ENCODE measurements at places on chromosomes 3 and 15.

DNA sequence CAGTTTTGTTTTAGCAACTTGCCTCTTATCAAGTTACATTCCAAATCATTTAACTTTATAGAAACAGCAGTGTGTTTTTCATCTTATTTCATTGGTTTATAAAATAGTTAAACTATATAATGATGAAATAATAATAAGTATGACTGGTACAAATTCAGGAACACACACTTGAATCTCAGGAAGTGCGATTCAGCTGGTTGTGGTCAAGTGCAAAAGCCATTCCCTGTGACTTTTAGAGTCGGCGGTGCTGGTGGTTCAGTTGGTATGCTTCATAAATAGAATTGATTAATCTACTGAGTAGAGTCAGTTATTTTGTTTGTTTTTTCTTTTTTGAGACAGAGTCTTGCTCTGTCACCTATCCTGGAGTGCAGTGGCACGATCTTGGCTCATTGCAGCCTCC lies 22.7 kb downstream of the SACM1L start:
- DNase-seq, result no peak

DNA sequence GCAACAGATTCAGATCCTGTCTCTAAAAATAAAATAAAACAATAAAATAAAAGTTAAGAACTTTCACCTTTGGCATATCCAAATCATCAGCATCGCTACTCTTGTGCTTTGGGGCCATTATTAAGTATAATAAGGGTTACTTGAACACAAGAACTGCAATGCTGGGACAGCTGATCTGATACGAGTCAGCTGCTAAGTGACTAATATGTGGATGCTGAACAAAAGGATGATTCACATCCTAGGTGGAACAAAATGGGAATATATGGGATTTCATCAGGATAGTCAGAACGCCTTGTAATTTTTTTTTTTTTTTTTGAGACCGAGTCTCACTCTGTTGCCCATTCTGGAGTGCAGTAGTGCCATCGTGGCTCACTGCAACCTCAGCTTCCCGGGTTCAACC lies 29.7 kb downstream of the BUB1B start:
- DNase-seq, result no peak

DNA sequence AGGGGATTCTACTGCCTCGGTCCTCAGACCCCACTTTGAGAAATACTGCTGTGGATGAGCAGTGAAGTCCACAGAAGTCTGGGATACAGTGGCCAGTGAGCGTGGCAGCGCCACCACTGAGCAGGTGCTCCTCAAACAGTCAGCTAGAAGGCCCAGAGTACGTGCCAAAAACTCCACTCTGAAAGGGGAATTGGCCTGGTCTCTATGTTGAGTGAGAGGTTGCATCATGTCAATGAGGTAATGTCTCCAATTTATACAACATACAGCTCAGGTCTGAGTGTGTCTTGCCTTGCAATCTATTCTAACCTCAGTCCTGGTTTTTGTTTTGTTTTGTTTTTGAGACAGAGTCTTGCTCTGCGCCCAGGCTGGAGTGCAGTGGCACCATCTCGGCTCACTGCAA lies 53.3 kb upstream of the ETV5 start:
- no peak for DNase-seq

DNA sequence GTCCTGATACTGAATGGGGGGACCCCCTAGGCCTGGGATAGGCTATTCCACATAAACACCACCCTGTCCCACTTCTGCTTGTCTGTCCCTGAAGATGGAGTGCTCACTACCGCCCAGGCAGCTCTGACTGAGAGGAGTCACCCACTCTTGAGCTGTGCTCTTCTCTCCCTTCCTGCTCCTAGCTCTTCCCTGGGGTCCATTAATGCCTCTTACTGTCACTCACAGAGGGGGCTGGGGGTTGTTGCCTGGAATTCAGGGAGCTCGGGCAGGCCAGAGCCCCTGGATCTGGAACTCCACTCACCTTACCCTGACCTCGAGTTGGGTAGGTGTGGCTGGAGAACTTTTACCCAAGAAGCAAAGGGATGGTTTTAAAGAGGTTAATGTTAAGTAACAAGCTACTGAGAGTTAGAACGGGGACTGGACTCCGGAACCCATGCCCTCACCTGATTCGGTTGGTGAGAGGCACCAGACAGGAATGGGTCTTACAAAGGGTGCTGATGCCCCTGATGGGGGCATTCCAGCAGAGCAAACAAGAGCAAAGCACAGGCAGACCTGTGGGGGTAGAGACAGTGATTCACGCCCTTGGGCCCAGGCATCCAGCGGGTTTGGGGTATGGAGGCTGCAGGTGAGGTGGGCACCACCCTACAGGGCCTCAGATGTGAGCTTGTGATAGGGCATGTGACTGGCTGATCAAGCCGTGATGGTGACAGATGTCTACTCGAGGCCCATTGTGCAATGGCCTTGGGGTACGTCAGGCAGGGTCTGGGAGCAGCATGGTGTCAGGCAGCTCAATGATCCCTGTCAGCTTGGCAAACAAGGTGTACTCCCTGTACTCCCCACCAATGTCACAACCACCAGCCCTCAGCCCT lies 5.4 kb downstream of the NBEAL2 start:
- no peak for DNase-seq

GRCh38 chr3:67067251-67067650 lies 69.1 kb downstream of the KBTBD8 start:
- DNase-seq, result no peak

- DNase-seq, result no peak
Measured at GRCh38 chr3:72441284-72441994, 406.8 kb downstream of the SHQ1 start.

GRCh38 chr3:101725194-101725889 lies 928 bp downstream of the CEP97 start:
- DNase-seq, result no peak

DNA sequence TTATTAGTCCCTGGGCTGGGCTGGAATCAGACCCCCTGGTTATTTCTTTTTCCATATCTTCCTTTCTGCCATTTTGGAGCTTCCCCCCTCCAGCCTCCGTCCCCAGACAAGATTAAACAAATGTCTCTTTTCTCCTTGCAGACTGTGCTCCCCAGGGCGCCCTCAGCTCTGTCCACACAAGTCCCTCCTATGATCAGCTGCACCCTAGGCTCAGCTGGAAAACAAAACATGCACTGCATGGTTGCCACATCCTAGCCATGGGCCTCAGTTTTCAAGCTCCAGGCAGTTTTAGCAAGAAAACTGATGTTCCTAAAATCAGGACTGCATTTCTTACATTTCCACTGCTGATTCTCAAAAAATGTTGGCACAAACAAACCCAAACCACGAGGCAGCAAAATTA lies 23.5 kb upstream of the RFTN1 start:
- no peak for DNase-seq

- no peak for DNase-seq
Measured at GRCh38 chr3:133294253-133294652, 105.6 kb upstream of the BFSP2 start.

GRCh38 chr3:156643729-156644389 lies 30.5 kb upstream of the TIPARP start:
- DNase-seq, result no peak

DNA sequence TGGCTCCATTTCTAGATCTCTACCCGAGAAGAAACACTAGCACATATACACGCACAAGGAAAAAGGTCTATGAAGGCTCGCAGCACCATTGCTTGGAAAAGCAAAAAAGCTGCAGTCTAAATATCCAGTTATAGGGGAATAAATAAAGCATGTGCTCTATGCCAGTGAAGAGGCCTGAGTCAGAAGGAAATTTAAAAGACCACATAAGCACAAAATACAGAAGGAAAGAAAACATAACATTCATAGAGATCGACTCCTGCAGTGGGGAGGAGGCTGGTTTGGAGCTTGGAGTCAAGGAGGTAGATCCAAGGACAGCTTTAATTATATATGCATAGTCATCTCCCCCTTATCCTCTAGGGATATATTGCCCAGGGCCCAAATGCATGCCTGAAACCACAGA lies 114.4 kb downstream of the PDZRN3 start:
- DNase-seq, result no peak

DNA sequence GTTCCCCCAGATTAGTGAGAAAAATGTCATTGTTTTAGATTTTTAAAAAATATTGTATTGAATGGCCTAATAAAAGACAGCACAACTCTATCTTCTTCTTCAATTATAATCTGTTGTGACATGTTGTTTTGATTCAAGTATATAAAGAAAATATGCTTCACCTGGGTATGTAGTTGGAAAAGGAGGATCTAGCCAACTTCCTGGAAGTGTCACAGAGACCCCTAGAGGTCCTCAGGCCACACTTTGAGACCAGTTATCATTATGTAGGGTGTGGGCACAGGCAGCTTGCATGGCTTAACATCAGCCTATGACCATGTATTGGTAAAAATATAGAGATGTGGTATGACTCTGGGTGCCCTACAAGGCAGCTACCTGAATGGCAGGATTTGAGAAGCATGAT lies 14.7 kb upstream of the RYR3 start:
- DNase-seq, result no peak

- DNase-seq, result no peak
Measured at GRCh38 chr3:152595975-152596821, 238.7 kb upstream of the P2RY1 start.

GRCh38 chr3:80733522-80734176 lies 965.9 kb upstream of the ROBO1 start:
- no peak for DNase-seq

DNA sequence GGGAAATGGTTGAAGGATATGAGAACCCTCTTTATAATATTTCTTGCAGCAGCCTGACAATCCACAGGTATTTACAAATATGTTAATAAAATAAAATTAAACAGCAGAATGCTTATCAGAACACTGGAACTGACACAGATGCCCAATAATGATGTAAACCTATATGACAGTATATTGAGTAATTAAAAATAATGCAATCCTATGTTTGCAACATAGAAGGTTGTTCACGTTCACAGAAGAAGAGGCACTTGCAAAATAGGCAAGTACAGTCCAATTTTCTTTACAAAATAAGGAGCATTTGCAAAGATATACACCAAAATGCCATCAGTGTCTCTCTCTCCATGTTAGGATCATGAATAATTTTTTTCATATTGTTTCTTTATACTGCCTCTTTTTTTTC lies 397.0 kb upstream of the WNT5A start:
- no peak for DNase-seq

GRCh38 chr3:129662191-129662608 lies 55.7 kb upstream of the PLXND1 start:
- no peak for DNase-seq

GRCh38 chr15:61480295-61480694 lies 251.2 kb upstream of the RORA start:
- DNase-seq, result no peak

GRCh38 chr15:42353061-42353460 lies 6.2 kb upstream of the CAPN3 start:
- no peak for DNase-seq

GRCh38 chr3:135458541-135459322 lies 506.8 kb upstream of the PPP2R3A start:
- no peak for DNase-seq

DNA sequence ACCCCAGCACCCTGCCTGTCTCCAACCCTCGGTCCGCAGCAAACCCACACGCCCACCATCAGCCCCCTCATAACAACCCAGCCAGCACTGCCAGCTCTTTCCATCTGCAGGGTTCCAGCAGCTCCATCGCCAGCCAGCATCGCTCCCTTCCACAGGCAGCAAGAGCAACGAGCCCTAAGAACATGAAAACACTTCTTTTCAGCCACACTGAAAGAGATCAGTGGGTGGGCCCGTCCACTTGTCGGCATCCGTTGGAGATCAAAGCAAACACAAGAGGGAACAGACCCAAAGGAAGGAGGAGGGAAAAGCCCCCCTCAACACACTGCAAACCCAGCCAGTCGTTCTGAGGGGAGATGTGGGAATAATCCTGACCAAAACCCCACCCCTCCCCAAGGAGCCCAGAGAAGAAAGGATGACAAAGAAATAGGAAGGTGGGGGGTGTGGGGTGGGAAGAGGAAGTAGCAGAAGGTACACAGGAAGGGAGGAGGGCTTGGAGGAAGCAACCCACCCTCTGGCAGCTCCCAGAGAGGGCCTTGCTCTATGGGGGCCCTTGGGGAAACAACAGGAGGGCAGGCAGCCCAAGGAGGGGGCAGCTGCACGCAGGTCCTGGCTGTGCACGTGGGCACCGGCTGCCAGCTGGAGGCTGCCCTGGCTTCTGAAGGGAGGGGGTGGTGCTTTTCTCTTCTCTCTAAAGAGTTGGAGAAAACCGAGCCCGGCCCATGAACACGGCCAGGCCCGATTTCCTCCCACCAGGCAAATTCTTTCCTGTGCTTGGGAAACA lies 473.6 kb upstream of the PROK2 start:
- no peak for DNase-seq

DNA sequence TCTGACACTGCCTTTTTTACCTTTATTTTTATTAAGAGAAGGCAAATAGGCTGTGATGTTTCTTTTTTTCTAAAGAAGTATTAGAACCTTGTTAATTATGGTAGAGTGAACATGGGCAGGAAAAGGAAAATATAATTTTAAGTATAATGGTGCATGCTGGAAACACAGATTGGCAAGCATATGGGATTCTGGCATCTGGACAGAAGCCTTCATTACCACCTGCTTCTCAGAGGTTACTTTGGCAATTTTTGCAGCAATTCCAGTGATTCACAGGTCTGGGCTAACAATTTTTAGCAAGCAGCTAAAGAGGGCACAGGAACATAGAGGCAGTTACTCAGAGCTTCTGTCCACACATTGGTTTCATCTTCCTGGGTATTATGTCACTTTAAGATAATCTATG lies 258.3 kb downstream of the DIPK2A start:
- DNase-seq, result no peak

- no peak for DNase-seq
Measured at GRCh38 chr3:144771381-144771870, 799.8 kb downstream of the DIPK2A start.

GRCh38 chr3:183214277-183214612 lies 38.8 kb upstream of the B3GNT5 start:
- DNase-seq, result no peak

DNA sequence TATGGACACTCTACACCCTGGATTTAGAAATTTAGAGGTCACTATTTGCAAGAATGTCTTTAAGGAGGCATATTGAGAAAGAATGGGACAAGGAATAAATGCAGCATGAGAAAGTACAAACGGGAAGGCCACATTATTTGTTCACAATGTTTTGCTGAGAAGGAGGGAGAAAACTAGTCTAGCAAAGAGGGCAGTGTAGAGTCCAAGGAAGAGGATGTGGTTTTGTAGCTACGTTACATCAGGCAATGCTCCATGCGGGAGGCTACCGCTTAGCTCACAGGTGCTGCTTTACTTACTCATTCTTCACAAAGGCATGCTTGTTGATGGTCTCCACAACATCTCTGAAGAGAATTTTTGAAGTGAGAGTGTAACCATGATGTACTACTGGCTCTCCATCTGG lies 191.1 kb downstream of the PLCH1 start:
- no peak for DNase-seq

GRCh38 chr3:32457971-32458471 lies 44.6 kb downstream of the CMTM6 start:
- no peak for DNase-seq
